NCI-H1092 (cell line): ENCODE measurements at places on chromosomes 16 and 17.

DNA sequence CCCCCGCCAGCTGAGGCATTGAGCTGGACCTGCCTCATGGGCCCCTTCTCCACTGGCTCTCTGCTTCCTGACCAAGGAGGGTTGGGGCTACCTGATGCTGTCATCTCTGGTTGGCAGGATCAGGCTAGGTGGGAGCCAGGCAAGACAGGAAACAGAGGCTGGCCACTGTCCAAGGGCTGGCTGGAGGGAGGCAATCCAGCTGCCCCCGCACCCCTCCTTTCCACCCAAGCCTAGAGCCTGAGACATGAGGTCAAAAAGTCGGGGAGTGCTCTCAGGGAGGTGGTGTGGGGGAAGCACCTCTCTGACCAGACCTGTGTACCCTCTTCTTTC is 14.5 kb downstream of the NGFR start:
- DNase-seq: no peak

DNA sequence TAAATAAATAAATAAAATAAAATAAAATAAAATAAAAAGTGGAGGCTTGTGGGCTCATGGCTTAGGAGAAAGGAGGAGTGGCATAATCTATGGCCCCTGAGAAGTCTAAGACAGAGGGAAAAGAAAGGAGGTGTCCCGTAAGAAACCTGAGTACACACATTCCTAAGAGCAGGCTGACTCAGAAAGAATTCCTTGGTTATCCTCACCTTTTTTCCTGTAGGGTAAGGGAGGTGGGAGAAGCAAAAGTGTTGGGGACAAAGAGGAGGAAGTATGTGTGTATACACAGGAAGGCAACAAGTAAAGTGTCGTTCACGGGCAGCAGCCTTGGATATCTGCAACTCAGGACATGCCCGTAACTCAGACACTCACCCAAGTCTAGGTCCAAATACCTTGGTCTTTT is 29.3 kb downstream of the MARF1 start:
- DNase-seq: no peak

DNA sequence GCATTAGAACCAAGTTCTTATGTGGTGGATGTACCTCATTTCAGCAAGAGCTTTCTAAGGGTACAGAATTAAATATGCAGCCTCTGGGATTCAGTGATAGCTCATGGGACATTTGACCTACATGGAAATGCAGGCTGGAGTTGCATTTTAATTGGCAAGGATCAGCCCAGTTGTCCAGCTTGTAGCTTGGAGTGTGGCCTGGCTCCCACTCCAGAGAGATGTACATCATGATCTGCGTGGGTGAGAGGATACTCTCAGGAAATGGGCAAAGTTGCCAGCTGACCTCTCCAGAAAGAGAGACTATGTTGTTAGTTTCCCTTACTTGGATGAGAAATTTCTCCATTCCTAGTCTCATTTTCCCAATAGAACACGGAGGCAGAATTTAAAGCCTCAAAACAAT is 555.3 kb downstream of the MAF start:
- DNase-seq: no peak

GRCh38 chr16:8644211-8645140 is 23.0 kb downstream of the METTL22 start:
- no peak for DNase-seq

- DNase-seq: peak; percentile 13
These were observed 171.0 kb downstream of the MAF start for GRCh38 chr16:79429381-79430190.

DNA sequence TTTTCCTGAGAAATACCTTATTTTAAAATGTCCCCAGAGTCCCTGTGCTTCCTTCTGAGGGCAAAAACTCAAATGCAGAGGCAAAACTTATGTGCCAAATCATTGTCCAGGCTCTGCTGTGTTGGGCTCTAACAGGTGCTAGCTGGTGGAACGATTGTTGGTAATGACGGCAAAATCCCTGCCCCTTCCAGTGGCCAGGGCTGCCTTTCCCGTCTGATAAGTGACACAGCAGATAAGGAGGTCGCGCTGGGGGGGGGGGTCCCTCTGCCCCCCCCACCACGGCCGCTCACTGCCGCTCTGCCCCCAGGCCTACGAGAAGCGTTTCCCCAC is 29.1 kb downstream of the SEC14L5 start:
- DNase-seq: no peak

GRCh38 chr17:45234641-45235415 is 13.1 kb downstream of the FMNL1 start:
- peak; percentile 55 for DNase-seq

- DNase-seq: no peak
These were observed 48.3 kb downstream of the UBE2G1 start for GRCh38 chr17:4318186-4318585.

DNA sequence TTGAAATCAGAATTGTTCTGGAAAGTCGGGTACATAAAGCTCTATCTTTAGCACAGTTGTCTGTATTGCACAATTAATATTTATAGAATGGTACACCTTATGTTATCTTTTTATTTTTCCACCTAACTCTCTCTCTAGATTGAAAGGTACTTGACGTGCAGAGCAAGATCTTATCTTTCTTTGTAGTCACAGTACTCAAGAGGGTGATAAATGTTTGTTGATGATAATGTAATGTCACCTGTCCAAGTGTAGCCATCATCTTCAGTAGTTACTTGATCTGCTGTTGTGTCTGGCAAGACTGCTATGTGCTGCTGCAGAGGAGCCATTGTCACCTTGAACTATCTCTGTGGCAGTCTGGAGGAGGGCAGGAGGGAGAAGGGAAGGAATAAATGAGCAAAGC is 5.3 kb downstream of the HMOX2 start:
- no peak for DNase-seq

DNA sequence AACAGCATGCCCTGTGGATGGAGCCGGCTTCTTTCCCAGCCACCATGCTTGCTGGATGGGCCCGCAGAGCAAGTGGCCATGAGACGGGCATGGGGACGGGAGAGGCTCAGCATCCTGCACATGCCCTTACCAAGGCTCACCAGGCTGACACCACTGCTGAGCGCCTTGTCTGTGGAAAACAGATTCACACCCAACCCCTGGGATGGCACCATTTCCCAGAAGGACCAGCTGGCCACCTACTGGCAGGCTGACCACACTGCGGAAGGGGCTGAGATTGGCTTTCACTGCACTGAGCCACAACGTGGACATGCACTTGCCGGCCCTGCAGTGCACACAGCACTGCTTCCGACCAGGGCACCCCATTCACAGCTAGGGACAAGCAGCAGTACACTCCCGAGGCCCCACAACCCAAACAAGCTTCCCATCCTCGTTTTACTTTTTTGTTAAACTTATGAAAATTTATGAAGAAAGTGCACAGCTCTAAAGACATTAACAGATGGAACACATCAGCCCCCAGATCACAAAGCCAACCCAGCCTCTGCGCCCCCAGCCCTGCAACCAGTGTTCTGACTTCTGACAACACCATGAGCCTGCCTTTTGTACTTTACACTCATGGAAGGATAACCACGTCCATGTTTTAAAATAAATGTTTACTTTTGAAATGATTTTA is 13.9 kb upstream of the KRTAP17-1 start:
- peak; percentile 25 for DNase-seq

DNA sequence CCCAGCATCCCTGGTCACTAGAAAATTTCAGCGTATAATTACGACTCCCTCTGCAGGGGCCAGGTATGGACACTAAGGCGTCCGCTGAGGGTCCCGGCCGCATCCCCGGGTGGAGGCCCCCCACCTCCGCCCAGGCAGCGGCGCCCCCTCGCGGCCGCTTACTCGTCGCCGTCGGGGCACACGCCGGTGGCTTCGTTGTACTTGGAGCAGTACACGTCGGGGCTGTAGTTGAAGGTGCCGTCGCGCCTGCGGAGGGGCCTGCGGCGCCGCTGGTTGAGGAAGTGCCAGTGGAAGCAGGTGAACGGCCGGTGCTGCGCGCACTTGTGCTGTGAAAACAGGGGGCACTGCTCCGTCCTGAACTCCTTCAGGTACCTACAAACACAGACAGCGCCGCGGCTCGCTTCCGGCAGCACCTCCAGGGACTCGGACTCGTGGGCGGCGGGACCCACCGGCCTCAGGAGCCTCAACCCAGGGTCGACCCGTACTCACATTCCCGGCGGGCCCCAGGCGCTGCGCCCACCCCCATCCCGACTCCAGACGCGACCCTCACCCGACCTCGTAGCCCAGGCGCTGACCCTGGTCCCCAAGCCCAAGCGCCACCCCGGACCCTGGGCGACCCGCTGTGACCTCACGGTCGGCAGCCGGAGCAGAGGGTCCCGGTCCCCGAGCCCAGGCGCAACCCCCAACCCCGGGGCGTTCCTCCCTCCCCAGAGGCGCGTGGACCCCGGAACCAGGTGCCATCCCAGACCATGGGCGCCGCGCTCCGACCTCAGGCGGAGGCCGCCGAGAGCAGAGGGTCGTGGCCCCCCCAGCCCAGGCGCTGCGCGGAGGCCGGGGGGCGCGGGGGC is 596 bp downstream of the UNKL start:
- DNase-seq: no peak

DNA sequence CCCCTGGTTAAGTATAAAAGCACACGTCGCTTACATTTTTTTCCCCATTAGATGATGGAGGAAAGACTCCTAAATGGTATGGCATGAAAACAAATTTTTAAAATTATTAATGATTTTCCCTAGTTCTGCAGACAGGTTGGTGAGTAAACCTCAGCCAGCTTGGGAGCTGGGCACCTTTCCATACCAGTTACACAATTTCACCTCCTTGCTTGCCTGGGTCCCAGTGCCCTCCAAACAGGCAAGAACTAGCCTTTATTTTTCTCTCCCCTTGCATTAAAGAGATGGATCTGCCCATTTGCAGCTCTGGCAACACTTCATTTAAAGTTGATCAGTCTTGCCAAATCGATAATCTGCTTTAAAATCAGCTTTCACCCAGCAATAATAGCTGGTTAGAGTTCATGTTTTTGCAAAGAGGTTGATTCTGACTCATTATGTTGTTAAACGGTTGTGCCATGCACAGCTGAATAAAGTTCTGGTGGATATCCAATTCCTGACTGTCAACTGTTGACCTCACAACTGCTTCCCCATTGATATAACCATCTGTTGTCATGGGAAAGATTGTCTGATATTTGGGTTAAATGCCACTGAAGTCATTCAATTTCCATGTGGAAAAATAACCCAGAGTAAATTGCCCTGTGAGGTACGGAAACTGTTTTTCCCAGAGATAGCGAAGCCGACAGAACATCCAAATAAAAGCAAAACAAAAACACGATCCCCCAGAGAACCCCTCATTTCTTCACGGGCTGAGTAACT is 1.3 kb downstream of the C17orf58 start:
- no peak for DNase-seq

DNA sequence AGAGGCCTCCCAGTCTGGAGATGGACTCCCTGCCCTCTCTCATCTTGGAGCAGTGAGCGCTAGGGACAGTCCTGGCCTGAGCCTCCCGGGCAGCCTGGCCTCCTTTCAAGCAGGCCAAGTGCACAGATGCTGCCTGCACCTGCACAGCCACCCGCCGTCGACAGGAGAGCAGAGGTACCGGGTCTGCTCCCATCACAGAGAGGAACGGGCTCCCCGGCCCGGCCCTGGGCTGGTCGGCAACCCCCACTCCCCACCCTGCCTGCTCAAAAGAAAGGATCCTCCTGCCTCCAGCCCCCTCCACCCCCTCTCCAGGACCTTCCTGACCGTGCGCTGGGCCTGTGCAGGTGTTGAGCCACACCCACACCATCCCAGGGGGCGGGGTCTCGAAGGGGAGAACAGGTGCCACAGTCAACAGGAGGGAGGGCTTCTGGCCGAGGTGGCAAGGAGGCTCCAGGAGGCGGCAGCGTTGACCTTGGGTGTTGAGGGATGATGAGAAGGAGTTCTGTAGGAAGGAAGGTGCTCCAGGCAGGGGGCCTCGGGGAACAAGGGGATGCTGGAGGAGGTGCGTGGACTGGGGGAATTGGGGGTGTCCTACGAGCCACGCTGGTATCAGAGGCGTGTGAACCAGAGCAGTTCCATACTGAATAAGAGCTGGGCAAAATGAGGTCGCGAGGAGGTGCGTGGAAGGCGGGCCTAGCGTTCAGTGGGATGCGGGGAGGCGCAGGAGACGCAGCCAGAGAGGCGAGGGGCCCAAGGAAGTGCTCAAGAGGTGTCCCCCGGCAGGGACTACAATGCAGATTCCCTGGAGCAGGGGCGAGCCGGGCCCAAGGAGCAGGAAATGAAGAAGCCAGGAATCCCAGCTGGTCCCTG is 967 bp upstream of the CDH15 start:
- peak; percentile 28 for DNase-seq

DNA sequence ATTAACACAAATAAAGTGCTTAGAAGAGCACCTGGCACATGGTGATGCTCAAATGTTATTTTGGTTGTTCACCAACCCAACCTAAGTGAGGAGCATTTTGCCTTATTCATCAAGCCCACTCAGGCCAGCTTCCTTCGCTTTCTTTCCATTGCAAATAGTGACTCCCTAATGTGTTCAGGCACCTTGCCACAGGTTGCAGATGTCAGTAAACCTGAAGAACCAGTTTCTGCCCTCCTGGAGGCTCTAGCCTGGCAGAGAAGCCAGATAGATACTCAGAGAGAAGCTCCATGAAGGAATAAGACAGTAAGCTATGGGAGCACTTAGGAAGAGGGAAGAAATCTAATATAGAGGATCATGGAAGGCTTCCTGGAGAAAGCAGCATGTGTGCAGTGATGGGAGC is 23.9 kb downstream of the GPR139 start:
- no peak for DNase-seq

DNA sequence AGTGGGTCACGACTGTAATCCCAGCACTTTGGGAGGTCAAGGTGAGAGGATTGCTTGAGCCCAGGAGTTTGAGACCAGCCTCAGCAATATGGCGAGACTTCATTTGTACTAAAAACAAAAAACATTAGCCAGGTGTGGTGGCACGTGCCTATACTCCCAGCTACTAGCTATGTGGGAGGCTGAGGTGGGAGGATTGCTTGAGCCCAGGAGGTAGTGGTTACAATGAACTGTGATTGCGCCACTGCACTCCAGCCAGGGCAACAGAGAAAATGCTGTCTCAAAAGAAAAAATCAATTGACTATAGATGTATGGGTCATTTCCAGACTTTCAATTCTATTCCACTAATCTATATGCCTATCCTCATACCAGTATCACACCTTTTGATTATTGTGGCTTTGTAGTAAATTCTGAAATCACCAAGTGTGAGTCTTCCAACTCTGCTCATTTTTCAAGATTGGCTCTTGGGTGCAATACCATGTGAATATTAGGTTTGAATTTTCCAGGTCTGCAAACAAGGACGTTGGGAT is 27.2 kb upstream of the CEP20 start:
- no peak for DNase-seq

- peak; percentile 12 for DNase-seq
These were observed 1.6 kb upstream of the LDAF1 start for GRCh38 chr16:21156767-21157467.

- no peak for DNase-seq
These were observed 36.4 kb downstream of the TXNDC11 start for GRCh38 chr16:11706180-11706742.
